ENCODE measurements at places on chromosomes 4 and X. TPM values are rescaled to one million over a fixed set of nuclear protein-coding genes. Genes with fewer than 3 reads are reported as not detected.

- H3K36me3 ChIP-seq, result no peaks in the 10 kb centered on the region
- no peaks in the 10 kb centered on the region for H3K27me3 ChIP-seq
- peak overlapping the region; percentile 59 for H3K27ac ChIP-seq
- H3K4me1 ChIP-seq, result peaks cover 37% of the 10 kb centered on the region
Measured at GRCh38 chr4:124423160-124423559, 289.4 kb downstream of the ANKRD50 start.

GRCh38 chrX:14775416-14775815 lies 97.5 kb downstream of the FANCB start:
- no peak overlapping the region for H3K4me3 ChIP-seq
- no peaks in the 10 kb centered on the region for H3K4me1 ChIP-seq
- H3K27ac ChIP-seq, result no peak overlapping the region
- H3K36me3 ChIP-seq, result no peaks in the 10 kb centered on the region

GRCh38 chr4:177367336-177367735 lies 57.7 kb downstream of the NEIL3 start:
- H3K4me1 ChIP-seq, result no peaks in the 10 kb centered on the region
- no peaks in the 10 kb centered on the region for H3K27me3 ChIP-seq
- H3K27ac ChIP-seq, result no peak overlapping the region
- DNase-seq, result no peak
- no peak overlapping the region for H3K4me3 ChIP-seq
- H3K36me3 ChIP-seq, result no peaks in the 10 kb centered on the region

WDR1 gene
- 660 TPM for polyA plus RNA-seq

MND1 gene
- polyA plus RNA-seq, result 0.66 TPM

CLNK gene
- not detected for polyA plus RNA-seq

CT45A10 gene
- not detected for polyA plus RNA-seq

- H3K27me3 ChIP-seq, result no peaks in the 10 kb centered on the region
- no peaks in the 10 kb centered on the region for H3K36me3 ChIP-seq
- DNase-seq, result no peak
- H3K4me3 ChIP-seq, result no peak overlapping the region
Measured at GRCh38 chrX:21723814-21724213, 34.1 kb downstream of the SMPX start.

GRCh38 chr4:113749178-113749577 lies 12.4 kb downstream of the CAMK2D start:
- peaks cover 3% of the 10 kb centered on the region for H3K36me3 ChIP-seq
- H3K4me1 ChIP-seq, result no peaks in the 10 kb centered on the region
- DNase-seq, result no peak
- H3K27me3 ChIP-seq, result no peaks in the 10 kb centered on the region

DNA sequence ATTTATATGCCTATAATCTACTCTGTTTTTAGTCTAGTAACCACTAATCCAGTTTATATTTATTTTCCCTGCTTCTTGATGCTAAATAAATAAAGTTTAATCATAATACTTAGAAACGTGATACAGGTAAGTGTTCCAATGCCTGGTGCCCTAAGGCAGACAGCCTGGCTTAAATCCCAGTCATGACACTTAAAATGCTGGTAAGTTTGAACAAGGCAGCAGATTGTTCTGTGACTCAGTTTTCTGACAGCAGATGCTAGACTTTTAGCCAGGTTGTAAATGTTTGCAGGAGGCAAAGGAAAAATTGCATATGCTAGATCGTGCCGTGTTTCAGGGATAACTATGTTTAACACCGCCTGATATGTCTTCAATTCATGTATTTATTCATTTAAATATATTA lies 2661.6 kb downstream of the PCDH7 start:
- H3K36me3 ChIP-seq, result no peaks in the 10 kb centered on the region
- H3K27ac ChIP-seq, result no peak overlapping the region

GRCh38 chrX:44043496-44043895 lies 70.3 kb upstream of the NDP start:
- H3K27ac ChIP-seq, result no peak overlapping the region
- H3K4me3 ChIP-seq, result no peak overlapping the region
- H3K4me1 ChIP-seq, result no peaks in the 10 kb centered on the region
- H3K36me3 ChIP-seq, result no peaks in the 10 kb centered on the region

FGF2 gene
- polyA plus RNA-seq, result 3.7 TPM

STK32B gene
- polyA plus RNA-seq, result 6.1 TPM

NUP62CL gene
- polyA plus RNA-seq, result not detected

AMOT gene
- polyA plus RNA-seq, result 0.68 TPM

UCP1 gene
- not detected for polyA plus RNA-seq

DNA sequence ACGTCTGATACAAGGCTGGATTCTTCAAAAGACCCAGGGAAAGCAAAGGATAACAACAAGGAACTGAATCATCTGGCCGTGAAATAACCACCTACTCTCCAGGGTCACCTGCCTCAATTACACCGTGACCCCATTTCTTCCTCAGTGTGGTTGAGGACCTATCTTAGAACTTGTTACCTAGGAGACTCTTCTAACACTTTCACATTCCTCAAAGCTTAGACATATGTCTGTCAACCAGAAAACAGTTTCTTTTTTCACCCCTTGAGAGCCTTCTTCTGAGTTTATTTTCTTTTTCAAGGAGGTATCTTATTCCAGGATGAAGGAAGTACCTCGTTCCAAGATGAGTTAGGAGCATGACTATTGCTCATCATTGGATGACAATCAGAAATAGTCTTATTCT lies 337.8 kb downstream of the ARHGAP24 start:
- H3K27me3 ChIP-seq, result no peaks in the 10 kb centered on the region
- H3K36me3 ChIP-seq, result peaks cover 2% of the 10 kb centered on the region
- peaks cover 31% of the 10 kb centered on the region for H3K4me1 ChIP-seq
- peak overlapping the region; percentile 51 for H3K27ac ChIP-seq

C4orf50 gene
- not detected for polyA plus RNA-seq

GRCh38 chrX:53056292-53056691 lies 7.7 kb downstream of the GPR173 start:
- H3K27me3 ChIP-seq, result no peaks in the 10 kb centered on the region
- no peaks in the 10 kb centered on the region for H3K36me3 ChIP-seq
- H3K4me3 ChIP-seq, result no peak overlapping the region
- no peak overlapping the region for H3K27ac ChIP-seq

IL13RA2 gene
- polyA plus RNA-seq, result not detected

DNA sequence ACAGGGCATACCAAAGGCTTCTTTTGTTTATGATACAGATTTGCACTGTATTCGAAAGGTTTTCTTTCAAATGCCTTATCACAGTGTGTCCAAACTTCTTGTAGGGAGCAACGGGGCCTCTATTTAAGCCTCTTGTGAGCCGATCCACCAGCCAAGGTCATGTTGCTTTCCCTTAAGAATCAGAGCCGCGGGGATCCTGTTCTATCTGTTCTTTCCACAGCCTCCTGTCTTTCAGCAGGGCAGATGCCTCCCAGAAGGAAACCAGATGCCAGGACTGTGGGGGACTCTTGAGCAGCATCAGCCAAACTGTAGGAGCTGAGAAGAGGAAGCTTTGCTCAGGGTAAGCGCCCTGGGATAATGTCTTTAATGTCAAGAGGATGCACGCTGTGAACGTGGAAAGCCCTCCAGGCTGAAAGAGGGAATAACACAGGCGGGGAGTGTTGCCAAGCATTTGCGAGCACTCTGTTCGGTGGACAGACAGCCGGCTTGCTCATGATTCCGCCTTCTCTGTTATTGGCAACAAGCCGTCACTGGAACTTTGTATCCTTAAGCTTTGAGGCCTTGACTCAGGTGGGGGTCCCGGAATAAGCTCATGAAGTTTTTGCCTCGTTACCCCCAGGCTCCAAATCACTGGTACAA lies 279.8 kb upstream of the FRG1 start:
- no peaks in the 10 kb centered on the region for H3K4me1 ChIP-seq
- H3K4me3 ChIP-seq, result no peak overlapping the region
- H3K27ac ChIP-seq, result no peak overlapping the region
- no peak for DNase-seq

TBX22 gene
- not detected for polyA plus RNA-seq

GRCh38 chrX:38156838-38157237 lies 63.8 kb downstream of the SRPX start:
- no peak overlapping the region for H3K4me3 ChIP-seq
- no peak overlapping the region for H3K27ac ChIP-seq
- DNase-seq, result no peak
- H3K4me1 ChIP-seq, result no peaks in the 10 kb centered on the region

F9 gene
- polyA plus RNA-seq, result not detected

DNA sequence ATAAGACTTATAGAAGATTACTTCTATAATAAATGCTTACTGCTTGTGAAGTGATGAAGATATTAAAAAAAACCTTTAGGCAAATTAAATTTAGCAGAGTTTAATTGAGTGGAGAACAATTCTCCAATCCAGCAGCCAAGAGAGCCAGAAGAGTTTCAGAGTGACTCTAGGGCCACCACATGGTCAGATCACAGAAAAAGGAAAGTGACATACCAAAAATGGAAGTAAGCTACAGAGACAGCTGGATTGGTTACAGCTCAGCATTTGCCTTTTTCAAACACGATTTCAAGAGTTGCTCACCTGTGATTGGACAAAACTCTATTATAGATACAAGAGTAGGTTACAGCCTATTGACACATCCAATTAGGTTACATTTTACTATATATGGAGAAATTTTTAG lies 79.0 kb upstream of the TRAM1L1 start:
- no peak for DNase-seq
- H3K4me3 ChIP-seq, result no peak overlapping the region
- no peak overlapping the region for H3K27ac ChIP-seq
- no peaks in the 10 kb centered on the region for H3K27me3 ChIP-seq
- H3K4me1 ChIP-seq, result no peaks in the 10 kb centered on the region

GRCh38 chr4:48668254-48669017 lies 111.6 kb downstream of the FRYL start:
- H3K27ac ChIP-seq, result no peak overlapping the region
- H3K27me3 ChIP-seq, result no peaks in the 10 kb centered on the region
- no peak for DNase-seq
- peaks cover 29% of the 10 kb centered on the region for H3K4me1 ChIP-seq
- no peaks in the 10 kb centered on the region for H3K36me3 ChIP-seq

GRCh38 chr4:84530871-84531270 lies 31.8 kb upstream of the NKX6-1 start:
- no peaks in the 10 kb centered on the region for H3K36me3 ChIP-seq
- no peaks in the 10 kb centered on the region for H3K4me1 ChIP-seq
- no peak for DNase-seq
- H3K4me3 ChIP-seq, result no peak overlapping the region
- H3K27ac ChIP-seq, result no peak overlapping the region
- peaks cover 9% of the 10 kb centered on the region for H3K27me3 ChIP-seq

DNA sequence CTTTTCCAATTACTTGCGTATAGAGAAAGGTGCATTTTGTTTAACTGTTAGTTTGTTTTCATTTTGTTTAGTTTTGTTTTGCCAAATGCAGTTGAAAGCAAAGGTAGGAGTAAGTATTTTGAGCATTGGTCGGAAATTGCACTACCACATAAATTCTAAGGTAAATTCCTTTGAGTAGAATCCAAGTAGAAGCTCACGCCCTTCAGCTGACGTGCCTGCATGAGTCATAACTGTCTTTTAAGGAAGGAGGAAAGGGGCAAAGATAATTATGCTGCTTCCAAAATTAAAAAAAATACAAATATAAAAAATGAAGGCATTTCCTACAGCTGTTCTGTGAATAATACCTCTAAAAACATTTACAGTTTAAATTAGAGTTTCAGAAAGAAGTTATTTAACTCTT lies 110.2 kb upstream of the MYOZ2 start:
- peaks cover 5% of the 10 kb centered on the region for H3K4me1 ChIP-seq
- H3K27ac ChIP-seq, result no peak overlapping the region
- H3K4me3 ChIP-seq, result no peak overlapping the region

- no peaks in the 10 kb centered on the region for H3K4me1 ChIP-seq
- H3K27ac ChIP-seq, result no peak overlapping the region
- no peak for DNase-seq
- H3K36me3 ChIP-seq, result no peaks in the 10 kb centered on the region
- no peak overlapping the region for H3K4me3 ChIP-seq
- no peaks in the 10 kb centered on the region for H3K27me3 ChIP-seq
Measured at GRCh38 chrX:39491548-39492297, 606.0 kb downstream of the BCOR start.

KCNIP4 gene
- polyA plus RNA-seq, result 0.03 TPM

- no peak overlapping the region for H3K27ac ChIP-seq
- H3K27me3 ChIP-seq, result no peaks in the 10 kb centered on the region
- DNase-seq, result no peak
- no peak overlapping the region for H3K4me3 ChIP-seq
- no peaks in the 10 kb centered on the region for H3K4me1 ChIP-seq
- no peaks in the 10 kb centered on the region for H3K36me3 ChIP-seq
Measured at GRCh38 chr4:142961866-142962265, 115.8 kb upstream of the INPP4B start.

PNMA3 gene
- polyA plus RNA-seq, result not detected

- no peaks in the 10 kb centered on the region for H3K27me3 ChIP-seq
- H3K27ac ChIP-seq, result no peak overlapping the region
- H3K4me1 ChIP-seq, result no peaks in the 10 kb centered on the region
- no peaks in the 10 kb centered on the region for H3K36me3 ChIP-seq
- H3K4me3 ChIP-seq, result no peak overlapping the region
Measured at GRCh38 chr4:180827232-180828009, 1415.8 kb upstream of the TENM3 start.

DNA sequence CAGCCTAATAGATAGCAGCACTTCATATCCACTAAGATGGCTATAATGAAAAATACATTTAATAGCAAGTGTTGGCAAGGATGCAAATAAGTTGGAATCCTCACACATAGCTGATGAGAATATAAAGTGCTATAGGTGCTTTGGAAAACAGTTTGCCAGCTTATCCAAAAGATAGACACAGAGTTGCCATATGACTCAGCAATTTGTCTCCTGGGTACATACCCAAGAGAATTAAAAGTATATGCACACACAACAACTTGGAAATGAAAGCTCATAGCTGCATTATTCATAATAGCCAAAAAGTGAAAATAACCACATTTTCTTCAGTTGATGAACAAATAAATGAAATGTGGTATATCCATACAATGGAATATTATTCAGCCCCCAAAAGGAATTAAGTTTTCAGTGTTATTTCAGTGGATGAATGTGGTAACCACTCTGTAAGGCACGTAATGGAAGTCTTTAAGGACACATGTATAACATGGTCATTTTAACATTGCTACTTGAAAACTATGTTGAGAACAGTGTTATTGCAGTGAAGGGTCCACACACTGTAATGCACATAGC lies 320.9 kb upstream of the ADGRL3 start:
- no peak for DNase-seq
- no peak overlapping the region for H3K4me3 ChIP-seq
- no peaks in the 10 kb centered on the region for H3K27me3 ChIP-seq
- H3K36me3 ChIP-seq, result no peaks in the 10 kb centered on the region

DNA sequence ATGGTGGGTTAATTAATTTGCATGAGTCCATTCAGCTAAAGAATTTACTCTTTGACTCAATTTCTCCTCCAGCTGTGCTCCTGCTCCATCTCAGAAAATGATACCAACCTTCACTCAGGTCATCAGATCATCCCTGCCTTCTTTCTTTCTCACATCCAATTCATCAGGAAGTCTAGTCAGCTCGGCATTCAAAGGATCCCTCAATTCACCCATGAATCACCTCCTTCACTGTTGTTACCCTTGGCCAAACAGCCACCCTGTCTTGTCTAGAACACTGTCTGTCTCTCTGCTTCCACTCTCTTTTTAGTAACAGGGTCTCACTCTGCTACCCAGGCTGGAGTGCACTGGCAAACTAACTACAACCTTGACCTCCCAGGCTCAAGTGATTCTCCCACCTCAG lies 337.4 kb upstream of the SFRP2 start:
- DNase-seq, result no peak
- no peaks in the 10 kb centered on the region for H3K36me3 ChIP-seq
- H3K4me1 ChIP-seq, result no peaks in the 10 kb centered on the region
- H3K4me3 ChIP-seq, result no peak overlapping the region
- no peaks in the 10 kb centered on the region for H3K27me3 ChIP-seq
- no peak overlapping the region for H3K27ac ChIP-seq

Data from endothelial cell of umbilical vein (primary cell).